ENCODE measurements at places on chromosomes 5 and 9.

GRCh38 chr5:123036391-123037103 is at the start of gene PPIC:
Gene PPIC, minus strand, starts transcription at chr5:123036725. Its CDS starts 100 bp downstream, at chr5:123036625.
- DNase-seq: no peak

- no peak for DNase-seq
Measured at GRCh38 chr9:82363198-82363597, 374.6 kb downstream of the SPATA31D1 start.

GRCh38 chr5:173103411-173103810 is 40.9 kb upstream of the BNIP1 start:
- DNase-seq: no peak

DNA sequence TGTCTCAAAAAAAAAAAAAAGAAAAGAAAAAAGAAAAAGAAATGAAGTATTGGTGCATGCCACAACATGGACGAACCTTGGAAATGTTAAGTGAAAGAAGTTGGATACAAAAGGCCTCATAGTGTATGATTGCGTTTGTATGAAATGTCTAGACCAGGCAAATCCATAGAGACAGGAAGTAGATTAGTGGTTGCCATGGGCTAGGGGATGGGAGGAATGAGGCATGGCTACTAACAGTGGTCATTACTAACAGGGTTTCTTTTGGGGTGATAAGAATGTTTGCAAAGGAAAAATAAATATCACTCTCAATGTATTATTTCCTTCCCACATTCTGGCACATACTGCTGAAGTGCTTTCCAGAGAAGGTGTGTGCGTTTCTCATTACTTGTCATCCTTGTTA is 44.1 kb downstream of the UGCG start:
- no peak for DNase-seq
